ENCODE measurements at places on chromosomes 4 and X. TPM values are rescaled to one million over a fixed set of nuclear protein-coding genes. Genes with fewer than 3 reads are reported as not detected.

Gene ATP1B4
- total RNA-seq = 0.04 TPM

Gene XAGE2
- not detected for total RNA-seq

Gene GPRIN3
- total RNA-seq = 1.5 TPM

Gene PRDM5
- total RNA-seq = 5.1 TPM

Gene PI4K2B
- total RNA-seq = 6.0 TPM
